Cardiac septum (tissue), 1 donor: ENCODE measurements at places on chromosomes 2 and 18.

DNA sequence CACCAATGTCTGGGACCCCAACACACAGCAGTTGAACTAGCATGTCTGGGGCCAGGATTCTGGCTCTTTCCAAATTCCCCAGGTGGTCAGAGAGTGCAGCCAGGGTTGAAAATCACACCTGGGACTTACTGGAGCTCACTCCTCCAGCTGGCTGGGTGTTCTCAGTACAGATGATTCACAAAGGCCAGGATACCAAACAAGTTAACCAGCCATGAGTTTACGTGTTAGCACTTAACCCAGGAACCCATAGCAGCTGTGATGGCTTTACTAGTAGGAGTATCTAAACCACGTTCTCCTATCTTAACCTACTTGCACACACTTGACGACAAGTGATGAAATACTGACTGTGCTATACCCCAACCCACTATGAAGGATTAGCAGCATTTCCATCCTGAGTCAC, 222.8 kb downstream of the FBXO15 start:
- no peak for DNase-seq

DNA sequence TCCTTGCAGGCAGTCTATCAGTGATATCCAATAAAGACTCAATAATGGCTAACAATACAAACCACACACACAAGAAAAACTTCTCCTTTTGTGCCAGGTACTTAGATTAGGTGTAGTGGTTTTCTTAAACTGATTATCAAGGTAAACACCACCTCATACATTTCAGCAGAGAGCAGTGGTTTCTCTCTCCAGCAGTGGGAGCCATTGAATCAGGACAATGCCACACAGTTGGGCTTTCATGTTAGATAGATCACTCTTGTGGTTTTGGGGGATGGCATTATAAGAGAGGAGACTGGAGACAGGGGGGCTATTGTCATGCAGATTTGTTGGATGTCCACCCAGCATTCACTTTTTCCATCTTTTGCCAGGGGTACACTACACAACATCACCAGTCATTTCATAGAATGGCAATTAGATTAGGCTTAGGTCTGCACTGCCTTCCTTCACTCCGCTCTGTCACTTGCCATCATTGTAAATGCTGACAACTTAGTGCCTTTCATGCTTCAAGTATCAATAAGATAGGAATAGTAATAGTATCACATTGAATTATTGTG, 13.6 kb upstream of the IRS1 start:
- DNase-seq: no peak

- DNase-seq: no peak
Observed at GRCh38 chr2:98297817-98298682, 48.2 kb upstream of the CNGA3 start.

- no peak for DNase-seq
Observed at GRCh38 chr18:11419338-11419737, 190.1 kb upstream of the SLC35G4 start.

DNA sequence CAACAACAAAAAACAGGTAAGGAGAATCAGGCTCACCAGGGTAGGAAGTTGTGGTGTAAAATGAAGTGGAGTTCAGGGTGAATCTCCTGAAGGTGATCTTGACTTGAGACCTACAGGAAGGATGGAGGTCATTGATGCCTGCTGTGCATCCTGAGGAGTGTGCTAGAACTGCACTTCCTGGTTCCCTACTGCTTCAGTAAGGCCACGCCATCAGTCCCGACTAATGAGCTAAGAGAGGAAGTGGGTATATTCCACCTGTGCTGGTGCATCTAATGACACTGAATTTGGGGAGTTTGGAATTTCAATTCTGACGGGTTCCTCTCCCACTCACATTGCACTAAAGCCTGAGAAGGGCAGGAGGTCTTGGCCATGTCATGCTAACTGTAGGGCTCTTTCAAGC, 349.3 kb upstream of the SLC14A2 start:
- no peak for DNase-seq

- no peak for DNase-seq
Observed at GRCh38 chr2:236319036-236319435, 54.8 kb upstream of the ASB18 start.

- no peak for DNase-seq
Observed at GRCh38 chr18:42578792-42579191, 536.7 kb downstream of the RIT2 start.

GRCh38 chr2:21804151-21804550, 680.4 kb downstream of the TDRD15 start:
- no peak for DNase-seq

- DNase-seq: no peak
Observed at GRCh38 chr2:28292491-28292890, 100.2 kb upstream of the FOSL2 start.

DNA sequence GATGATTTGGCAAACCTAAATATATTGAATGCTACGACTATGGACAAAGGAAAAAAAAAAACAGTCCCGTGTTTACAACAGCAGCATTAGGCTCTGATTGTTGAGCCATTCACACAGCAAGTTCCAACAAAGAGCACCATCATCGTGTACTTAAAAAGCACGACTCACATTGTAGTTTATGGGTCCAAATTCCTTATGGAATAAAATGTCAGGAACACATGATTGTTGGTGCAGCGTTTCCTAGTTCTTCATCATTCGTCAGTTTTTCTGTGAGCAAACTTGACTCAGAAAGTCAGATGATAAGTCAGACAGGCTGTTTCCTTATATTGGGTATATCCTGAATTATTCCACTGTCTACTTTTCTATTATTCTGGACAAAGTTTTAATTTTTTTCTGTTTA, 10.0 kb upstream of the KIDINS220 start:
- no peak for DNase-seq

DNA sequence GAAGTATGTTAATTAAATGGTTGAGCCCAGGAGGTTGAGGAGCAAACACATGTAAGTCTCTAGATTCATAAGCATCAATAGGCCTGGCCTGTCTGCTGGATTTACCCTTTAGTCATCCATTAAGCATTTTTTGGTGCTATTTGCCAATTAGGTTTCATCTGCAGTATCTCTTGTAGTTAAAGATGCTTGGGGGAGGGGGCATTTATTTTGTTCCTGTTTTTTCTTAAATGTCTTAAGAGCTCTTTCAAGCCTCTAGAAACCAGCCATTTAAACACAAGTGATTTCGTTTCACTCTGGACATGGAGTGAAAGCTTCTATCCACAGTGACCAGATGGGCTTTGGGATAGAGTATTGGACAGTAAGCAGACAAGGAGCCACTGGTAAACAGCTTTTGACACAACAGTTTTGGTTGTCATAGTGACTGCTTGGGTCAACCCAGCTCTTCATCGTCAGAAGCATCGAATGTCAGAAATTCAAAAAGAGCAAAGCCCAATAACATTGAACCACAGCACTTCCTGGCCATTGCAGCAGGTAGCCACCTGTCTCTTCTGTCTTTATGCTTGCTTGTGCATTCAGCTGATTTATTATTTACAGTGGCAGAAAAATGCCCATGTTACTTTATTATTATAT, 4.9 kb downstream of the QPCT start:
- no peak for DNase-seq

GRCh38 chr2:71609958-71610357, 156.6 kb downstream of the DYSF start:
- DNase-seq: no peak

DNA sequence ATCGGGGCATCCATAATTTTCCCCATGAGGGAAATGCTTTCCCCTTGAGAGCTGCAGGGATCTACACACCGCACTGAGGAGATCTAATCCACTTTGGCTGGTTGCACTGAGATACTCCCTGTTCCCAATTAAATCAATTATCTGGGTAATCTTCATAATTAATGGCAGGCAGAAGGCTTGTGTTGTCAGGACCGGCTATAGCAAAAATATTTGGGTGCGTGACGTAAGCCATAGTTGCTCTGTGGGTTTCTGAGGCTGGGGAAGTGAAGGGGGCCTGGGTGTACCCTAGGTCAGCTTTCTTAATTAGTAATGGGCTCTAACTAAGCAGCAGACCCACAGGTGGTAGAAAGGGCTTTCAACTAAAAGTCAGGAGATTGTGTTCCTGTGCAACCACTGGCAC, 62.8 kb upstream of the UPP2 start:
- no peak for DNase-seq

GRCh38 chr2:48508461-48509124, 21.4 kb upstream of the STON1 start:
- no peak for DNase-seq

- DNase-seq: no peak
Observed at GRCh38 chr18:3356614-3357013, 93.4 kb upstream of the TGIF1 start.

- DNase-seq: no peak
Observed at GRCh38 chr18:6010284-6010683, 115.0 kb upstream of the TMEM200C start.
